ENCODE measurements at places on chromosomes 12 and 14.

GRCh38 chr12:45547822-45548221, 181.7 kb upstream of the ARID2 start:
- DNase-seq = peak; percentile 38

GRCh38 chr12:4994622-4995021, 49.1 kb upstream of the KCNA5 start:
- DNase-seq = no peak

- DNase-seq = no peak
Measured at GRCh38 chr12:76366163-76366562, 17.9 kb upstream of the BBS10 start.

DNA sequence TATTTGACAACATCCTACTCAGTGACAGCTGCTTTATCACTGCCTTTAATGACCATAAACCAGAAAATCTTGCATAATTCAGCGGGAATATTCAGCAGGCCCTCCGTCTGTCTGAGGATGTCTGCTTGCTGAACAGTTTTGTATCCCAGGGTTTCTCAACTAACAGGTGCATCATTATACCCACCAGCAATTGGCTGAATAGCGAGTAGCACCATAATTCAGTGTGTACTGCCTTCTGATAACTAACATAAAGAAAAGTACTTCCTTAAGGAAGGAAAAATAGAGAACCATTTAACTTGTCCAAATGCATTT, 680.1 kb downstream of the GALC start:
- DNase-seq = no peak

DNA sequence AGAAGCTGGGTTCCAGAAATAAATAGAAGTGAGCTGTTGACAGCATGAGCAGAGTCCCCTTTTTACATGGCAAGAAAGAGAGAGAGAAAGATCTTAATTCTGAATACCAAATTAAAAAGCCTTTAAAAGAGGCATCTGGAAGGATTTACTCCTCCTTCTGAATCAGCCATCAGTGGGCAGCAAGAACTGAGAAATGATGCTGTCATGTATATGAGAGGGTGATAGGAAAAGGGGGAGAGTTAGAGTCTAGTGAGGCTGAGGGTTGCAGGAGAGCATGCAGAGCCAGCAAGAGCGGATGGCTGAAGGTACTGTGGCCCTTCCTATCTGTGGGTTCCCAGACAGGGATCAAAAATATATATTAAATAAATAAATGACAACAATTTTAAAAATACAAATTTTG, 34.5 kb upstream of the GNG2 start:
- no peak for DNase-seq

DNA sequence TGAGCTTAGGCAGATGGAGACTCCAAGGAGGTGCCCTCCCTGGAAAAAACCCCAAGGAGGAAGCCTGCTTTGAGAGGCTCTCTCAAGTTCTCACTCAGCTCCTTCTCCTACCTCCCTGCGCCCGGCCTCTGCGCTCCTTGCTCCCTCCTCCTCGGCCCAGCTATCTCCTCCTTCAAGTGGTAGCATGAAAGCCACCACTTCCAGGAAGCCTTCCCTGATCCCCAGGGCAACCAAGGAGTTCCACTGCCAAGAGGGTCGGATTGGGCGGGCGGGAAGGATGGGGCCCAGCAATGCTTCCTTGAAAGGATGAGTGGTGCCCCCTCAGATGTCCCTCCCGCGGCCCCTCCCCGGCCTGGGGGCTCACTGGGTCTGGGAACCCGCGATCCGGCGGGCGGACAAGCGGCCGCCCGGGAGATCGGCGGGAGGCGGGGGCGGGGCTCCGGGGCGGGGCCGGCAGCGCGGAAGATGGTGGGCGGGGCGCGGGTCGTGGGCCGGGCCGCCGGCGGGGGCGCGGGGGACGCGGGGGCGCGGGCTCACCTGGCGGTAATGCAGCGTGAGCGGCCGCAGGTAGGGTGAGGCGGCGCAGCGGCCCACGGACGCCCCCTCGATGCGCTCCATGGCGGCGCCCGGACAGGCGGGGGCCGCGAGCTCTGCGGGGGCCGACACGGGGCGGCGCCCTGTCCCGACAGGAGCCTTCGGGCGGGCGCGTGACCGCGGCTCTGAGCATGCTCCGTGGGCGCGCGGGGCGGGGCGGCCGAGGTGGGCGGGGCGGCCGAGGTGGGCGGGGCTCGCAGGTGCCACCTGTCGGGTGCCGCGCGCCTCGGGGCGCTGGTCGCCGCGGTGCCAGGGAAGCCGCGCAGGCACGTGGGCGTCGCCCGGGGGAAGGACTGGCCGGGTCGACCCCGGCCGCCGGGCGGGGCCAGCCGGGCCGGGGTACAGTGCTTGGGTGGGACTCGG, at the start of gene NUDT14:
Gene NUDT14, minus strand, starts transcription at position 721 of the 957 bp plus-strand sequence. Its CDS starts 103 bp downstream, at position 618.
- DNase-seq = no peak

GRCh38 chr12:117825827-117826226, 143.0 kb downstream of the KSR2 start:
- no peak for DNase-seq

DNA sequence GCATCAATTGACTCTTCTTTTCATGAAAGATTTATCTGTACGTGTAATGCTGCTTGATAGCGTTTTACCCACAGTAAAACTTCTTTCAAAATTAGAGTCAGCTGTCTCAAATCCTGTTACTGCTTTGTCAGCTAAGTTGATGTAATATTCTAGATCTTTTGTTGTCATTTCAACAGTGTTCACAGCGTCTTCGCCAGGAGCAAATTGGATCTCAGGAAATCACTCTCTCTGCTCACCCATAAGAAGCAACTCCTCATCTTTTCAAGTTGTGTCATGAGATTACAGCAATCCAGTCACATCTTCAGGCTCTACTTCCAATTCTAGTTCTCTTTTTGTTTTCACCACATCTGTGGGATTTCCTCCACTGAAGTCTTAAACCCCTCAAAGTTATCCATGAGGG, 9.5 kb downstream of the PCNX1 start:
- no peak for DNase-seq

DNA sequence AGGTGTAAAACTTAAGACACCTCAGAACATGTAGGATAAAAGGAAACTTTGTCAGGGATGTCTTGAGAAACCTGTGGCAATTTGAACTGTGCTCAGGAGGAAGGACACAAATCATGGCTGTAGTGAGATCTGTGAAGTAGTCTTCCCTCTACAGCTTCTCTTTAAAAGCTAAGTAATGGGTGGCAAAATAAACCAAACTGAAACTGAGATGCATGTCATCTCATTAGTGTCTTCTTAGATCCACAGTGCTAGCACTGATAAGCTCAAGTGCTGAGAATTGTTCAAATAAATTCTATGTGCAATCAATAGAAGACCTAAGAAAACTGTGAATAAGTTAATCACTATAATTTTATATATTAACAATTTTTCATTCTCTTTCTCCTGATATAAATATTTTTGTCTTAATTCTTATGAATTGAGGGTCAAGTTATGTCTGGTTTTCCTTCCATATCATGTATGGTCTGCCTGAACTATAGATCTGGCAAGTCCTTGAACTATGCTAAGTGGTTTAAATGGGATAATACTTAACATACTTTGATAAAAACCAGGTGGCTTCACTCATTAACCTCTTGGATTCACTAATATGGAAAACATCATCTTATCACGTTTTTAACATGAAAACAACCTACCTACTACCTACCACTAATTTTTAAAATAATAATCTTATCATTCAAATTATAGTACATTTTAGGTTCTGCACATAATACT, 27.2 kb downstream of the SYT1 start:
- DNase-seq = no peak

GRCh38 chr12:92370828-92371227, 225.2 kb upstream of the BTG1 start:
- DNase-seq = no peak

- peak; percentile 36 for DNase-seq
Measured at GRCh38 chr14:60327447-60328331, 78.7 kb downstream of the PPM1A start.

DNA sequence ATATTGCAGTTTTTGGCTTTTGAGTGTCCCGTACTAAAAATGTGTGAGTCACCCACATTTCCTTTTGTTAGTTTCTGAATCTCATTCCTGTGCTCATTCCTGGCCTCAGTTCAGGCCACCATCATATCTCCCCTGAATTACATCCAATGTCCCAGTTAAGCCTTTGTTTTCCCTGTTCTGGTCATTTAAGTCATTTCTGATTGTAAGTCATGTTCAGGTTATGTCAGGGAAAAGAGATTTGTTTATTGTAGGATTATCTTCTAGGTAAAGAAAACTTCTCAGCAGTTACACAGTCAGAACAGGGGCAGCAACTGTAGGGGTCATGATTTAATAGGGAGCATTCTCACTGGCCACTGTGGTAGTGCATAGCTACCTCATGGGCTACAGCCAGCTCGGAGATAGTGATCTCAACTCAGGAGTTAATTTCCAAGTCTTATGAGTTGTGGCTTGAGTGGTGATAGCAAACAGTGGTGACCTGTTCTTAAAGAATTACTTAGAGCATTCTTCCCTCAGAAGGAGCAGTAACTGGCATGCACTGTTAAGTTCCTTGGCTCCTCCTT, 6.7 kb downstream of the DDX47 start:
- no peak for DNase-seq

DNA sequence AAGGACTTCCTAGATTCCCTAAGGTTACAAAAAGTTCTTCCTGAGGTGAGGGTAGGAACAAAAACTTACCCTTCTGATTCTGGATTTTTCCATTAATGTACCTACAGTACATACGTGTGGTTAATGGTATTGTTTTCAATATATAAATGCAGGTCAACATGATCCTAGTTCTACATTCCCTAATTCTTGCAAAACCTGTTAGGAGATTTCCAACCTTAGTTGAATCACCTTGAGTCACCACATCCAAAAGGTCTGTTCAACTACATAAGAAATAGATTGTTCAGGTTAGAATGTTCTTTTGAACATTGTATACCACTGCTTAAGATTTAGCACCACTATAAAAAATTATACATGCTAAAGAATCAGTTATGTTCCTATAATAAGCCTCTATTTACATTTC, 118.9 kb downstream of the GARIN6 start:
- no peak for DNase-seq

DNA sequence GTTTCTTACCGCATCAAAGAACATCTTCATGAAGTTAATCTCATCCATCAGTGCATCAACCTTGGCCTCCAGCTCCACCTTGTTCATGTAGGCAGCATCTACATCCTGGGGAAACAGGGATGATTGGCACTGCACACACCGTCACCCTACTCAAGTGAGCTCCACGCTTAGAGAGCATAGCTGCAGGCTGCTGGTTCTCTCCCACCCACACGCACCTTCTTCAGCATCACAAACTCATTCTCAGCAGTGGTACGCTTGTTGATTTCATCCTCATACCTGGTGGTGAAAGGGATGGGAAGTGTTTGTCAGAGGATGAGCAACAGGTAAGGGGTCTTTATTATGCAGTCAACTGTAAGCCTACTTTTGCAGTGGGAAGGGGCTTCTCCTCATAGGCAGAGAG, 2.3 kb downstream of the KRT5 start:
- no peak for DNase-seq

GRCh38 chr12:124893792-124894516, 20.5 kb downstream of the UBC start:
- no peak for DNase-seq

- DNase-seq = no peak
Measured at GRCh38 chr12:65025136-65025535, 96.0 kb downstream of the WIF1 start.

DNA sequence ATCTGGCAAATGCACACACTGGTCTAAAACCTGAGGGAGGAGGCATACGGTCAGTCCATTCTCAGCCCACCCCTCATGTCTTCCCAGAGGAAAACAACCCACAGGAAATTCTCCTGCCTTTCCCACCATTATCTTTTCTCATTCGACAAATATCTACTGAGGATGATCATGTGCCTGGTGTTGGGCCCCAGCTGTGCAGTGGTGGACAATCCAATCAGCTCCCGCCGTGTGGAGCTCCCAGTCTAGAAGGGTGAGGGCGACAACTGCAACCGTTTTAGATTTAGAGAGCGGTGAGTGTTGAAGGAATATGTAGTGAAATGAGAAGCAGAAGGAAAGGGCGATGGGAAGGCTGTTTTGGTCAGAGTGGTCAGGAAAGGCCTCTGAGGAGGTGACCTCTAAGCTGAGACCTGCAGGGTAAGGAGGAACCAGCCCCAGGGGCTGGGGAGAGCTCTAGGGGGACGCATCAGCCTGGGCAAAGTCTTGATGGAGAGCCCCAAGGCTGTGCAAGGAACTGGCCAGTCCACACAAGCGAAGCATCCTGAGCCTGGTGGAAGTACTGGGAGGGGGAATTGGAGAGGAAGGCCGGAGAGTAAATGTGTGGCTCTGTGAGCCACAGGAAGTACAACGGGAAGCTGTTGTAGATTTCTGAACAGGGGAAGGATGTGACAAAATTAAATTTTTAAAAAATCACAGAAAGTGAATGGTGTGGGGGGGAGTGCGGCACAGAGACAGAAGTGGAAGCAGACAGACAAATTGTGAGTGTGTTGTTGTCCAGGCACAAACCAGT, 192.8 kb downstream of the NTF3 start:
- DNase-seq = no peak

DNA sequence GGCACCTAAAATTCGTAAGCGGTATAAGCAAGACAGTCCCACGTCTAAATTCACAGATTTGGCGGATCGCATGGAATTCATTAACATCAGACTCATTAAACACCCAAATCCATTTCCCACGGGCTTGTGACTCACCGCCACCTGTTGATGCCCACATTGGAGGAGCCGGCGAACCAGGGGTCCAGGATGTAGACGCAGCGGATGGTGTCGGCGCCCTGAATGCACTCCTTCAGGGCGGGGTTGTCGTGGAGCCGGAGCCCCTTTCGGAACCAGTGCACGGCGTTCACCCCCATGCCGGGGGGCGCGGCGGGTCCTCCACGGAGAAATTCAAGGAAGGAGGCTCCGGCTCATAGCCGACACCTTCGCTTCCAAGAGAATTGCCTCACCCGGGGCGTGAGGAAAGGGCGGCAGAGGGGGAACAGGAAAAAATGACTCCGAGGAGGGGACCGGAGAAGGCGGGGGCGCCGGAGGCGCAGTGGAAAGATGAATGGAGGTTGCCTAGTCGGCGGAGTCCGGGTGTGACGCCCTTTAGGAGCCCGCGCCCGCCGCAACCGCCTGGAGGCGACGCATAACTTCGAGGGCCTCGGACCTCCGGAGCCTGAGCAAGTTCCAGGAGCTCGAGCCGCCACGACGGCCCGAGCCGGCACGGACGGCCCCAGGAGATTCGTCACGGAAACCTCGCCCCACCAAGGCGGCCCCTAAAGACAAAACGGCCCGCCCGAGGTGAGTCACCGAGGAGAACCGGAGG, 506 bp downstream of the CRY1 start:
- DNase-seq = peak; percentile 72

DNA sequence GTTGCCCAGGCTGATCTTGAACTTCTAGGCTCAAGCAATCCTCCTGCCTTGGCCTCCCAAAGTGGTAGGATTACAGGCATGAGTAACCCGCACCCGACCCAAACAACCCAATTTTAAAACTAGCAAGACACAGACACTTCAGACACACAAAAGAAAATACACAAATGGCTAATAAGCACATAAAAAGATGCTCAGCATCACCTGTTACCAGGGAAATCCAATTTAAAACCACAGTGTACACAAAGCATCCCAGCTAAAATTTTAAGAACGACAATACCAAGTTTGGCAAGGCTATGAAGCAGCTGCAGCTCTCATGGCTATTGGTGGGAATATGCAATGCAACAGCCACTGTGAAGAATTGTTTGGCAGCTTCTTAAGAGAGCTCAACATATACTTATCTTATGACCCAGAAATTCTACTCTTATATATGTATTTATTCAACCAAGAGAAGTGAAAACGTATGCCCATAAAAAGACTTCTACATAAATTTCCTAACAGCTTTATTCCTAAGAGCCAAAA, 42.0 kb downstream of the BDKRB1 start:
- DNase-seq = no peak

All from NB4 (cell line).